ENCODE measurements at places on chromosomes 13 and 19.

- DNase-seq: no peak
Observed at GRCh38 chr13:36157480-36157879, 26.3 kb upstream of the DCLK1 start.

DNA sequence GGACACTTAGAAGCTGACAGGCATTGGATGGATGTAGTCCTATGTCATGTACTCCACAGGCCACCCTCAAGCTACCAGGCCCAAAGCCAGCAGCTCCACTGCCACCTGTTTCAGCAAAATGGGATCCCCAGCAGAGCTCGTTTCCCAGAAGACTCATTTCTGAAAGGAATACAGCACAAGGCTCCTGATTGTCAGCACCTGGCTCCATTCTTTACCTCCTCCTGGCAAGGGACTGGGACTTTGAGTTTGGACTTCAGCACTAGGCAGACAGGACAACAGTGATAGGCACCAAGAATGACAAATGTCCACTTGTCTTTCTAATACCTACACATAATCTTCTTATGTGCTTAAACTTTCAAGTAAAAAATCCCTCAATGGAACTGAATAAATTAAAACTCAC, 150.4 kb upstream of the RXFP2 start:
- no peak for DNase-seq

- DNase-seq: no peak
Observed at GRCh38 chr13:73945382-73945781, 188.8 kb downstream of the KLF12 start.

DNA sequence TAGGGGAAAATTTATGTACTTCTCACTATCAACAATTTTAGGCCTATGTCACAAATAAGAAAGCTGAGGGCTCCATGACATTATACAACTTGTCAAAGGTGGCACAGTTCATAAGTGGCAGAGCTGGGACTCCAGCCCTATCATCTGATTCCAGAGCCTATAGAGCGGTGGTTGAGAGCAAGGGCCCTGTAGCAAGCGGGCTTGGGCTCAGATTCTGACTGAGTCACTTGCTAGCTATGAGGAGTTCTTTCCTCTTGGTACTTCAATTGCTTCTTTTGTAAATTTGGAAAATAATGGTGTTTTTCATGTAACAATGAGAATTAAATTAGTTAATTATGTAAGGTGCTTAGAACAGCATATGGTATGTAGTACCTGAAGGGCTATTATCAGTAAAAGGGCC, 28.7 kb upstream of the FAM216B start:
- no peak for DNase-seq

GRCh38 chr19:28831462-28831861, 381.5 kb downstream of the UQCRFS1 start:
- DNase-seq: no peak

DNA sequence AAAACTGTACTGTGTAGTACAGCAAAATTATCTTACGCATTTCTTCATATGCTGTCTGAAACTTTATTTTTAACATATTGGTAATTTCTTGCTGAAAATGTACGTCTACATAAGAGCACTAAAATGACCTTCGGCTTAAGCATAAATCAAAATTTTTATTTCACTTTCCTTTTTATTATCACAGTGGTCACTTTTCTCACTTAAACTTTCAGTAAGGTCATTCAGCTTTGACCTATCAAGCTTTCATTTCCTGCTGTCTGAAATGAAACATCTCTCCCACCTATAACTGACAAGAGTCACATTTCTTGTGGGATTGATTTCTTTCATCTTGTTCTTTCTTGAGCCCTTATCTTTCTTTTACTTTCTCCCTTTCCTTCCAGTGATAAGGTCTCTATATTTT, 2212.7 kb upstream of the PCDH20 start:
- no peak for DNase-seq

DNA sequence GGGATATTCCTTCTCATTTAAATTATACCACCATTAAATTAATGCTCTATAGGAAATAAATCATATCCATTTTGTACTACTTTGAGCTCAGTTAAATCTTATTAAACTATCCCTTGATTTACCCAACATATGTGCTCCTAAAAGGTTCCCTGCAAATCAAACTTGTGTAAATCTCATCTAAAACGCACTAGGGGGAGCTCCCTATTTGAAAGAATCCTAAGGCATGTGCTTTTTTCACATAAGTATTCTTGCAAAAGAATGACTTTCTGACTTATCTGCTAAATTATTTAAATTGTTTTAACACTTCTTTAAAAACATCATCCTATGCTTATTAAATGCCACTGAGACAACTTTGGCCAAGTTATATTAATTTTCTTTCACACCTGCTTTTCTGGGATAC, 7.9 kb downstream of the INTS6 start:
- no peak for DNase-seq

- DNase-seq: no peak
Observed at GRCh38 chr19:7494416-7495098, 5.7 kb upstream of the PEX11G start.

- no peak for DNase-seq
Observed at GRCh38 chr13:38590796-38591507, 95.9 kb upstream of the FREM2 start.

Data from stimulated activated naive B cell treated with anti-CD40 and anti-IgM and Interleukin-4, amounts not matched to agents 10 μg/mL and 1 μg/mL and 100 μg/mL, for 72 hours (primary cell).